ENCODE measurements at places on chromosomes 3 and 15.
A peak's percentile ranks its signal among the peaks of the same experiment; 100 is the strongest.

GRCh38 chr3:69972672-69973071 lies 26.9 kb upstream of the SAMMSON start:
- H3K36me3 ChIP-seq = no peaks in the 10 kb centered on the region
- DNase-seq = no peak
- H3K4me1 ChIP-seq = no peaks in the 10 kb centered on the region
- H3K27me3 ChIP-seq = peaks cover 10% of the 10 kb centered on the region
- no peak overlapping the region for H3K27ac ChIP-seq
- no peak overlapping the region for H3K4me3 ChIP-seq

GRCh38 chr3:15272426-15273196 lies 59.8 kb downstream of the SH3BP5 start:
- H3K4me1 ChIP-seq = peaks cover 87% of the 10 kb centered on the region
- no peak overlapping the region for H3K4me3 ChIP-seq
- peak overlapping the region; percentile 91 for H3K27ac ChIP-seq
- DNase-seq = no peak
- no peaks in the 10 kb centered on the region for H3K27me3 ChIP-seq

GRCh38 chr3:117919621-117920020 lies 1115.0 kb downstream of the IGSF11 start:
- H3K4me3 ChIP-seq = no peak overlapping the region
- H3K36me3 ChIP-seq = no peaks in the 10 kb centered on the region
- no peak for DNase-seq
- no peaks in the 10 kb centered on the region for H3K27me3 ChIP-seq
- no peaks in the 10 kb centered on the region for H3K4me1 ChIP-seq
- no peak overlapping the region for H3K27ac ChIP-seq

GRCh38 chr3:142597906-142598305 lies 1.7 kb downstream of the PLS1 start:
- no peak overlapping the region for H3K27ac ChIP-seq
- H3K27me3 ChIP-seq = no peaks in the 10 kb centered on the region
- DNase-seq = no peak
- peaks cover 30% of the 10 kb centered on the region for H3K4me1 ChIP-seq
- no peak overlapping the region for H3K4me3 ChIP-seq

DNA sequence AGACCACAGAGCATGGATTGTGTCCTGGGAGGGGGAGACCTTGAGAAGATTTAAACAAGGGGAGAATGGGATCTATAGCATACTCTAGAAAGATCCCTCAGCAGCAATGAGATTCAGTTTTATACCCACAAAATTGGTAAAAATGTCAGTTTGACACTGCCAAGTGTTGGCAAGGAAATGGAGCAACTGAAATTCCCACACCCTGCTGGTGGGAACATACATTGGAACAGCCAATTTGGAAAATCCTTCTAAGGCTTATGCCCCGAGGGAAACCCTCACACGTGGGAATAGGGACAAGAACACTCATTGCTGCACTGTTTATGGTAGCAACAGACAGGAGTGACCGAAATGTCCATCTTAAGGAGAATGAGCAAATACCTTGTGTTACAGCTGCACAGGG lies 5.0 kb upstream of the DNAJB8 start:
- H3K27me3 ChIP-seq = peaks cover 1% of the 10 kb centered on the region
- H3K27ac ChIP-seq = no peak overlapping the region
- peaks cover 11% of the 10 kb centered on the region for H3K4me1 ChIP-seq
- DNase-seq = no peak

- H3K27me3 ChIP-seq = peaks cover 63% of the 10 kb centered on the region
- DNase-seq = no peak
- no peak overlapping the region for H3K4me3 ChIP-seq
Observed at GRCh38 chr3:45092132-45093031, 53.8 kb downstream of the CDCP1 start.

GRCh38 chr15:58527573-58528187 lies 95.9 kb downstream of the LIPC start:
- no peak for DNase-seq
- H3K4me1 ChIP-seq = no peaks in the 10 kb centered on the region
- H3K36me3 ChIP-seq = no peaks in the 10 kb centered on the region
- no peak overlapping the region for H3K4me3 ChIP-seq

DNA sequence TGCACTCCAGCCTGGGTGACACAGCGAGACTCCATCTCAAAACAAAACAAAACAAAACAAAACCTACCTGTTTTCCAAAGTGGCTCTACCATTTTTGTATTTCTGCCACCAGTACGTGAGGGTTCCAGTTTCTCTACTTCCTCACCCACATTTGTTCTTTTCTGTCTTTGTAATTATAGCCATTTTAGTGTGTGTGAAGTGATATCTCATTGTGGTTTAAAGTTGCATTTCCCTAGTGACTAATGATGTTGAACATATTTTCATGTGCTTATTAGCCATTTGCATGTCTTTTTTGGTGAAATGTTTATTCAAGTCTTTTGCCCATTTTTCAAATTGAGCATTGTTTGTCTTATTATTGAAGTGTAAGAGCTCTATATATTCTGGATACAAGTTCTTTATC lies 50.7 kb downstream of the TRA2B start:
- H3K4me1 ChIP-seq = no peaks in the 10 kb centered on the region
- no peaks in the 10 kb centered on the region for H3K36me3 ChIP-seq
- H3K27me3 ChIP-seq = peaks cover 4% of the 10 kb centered on the region
- H3K27ac ChIP-seq = no peak overlapping the region

DNA sequence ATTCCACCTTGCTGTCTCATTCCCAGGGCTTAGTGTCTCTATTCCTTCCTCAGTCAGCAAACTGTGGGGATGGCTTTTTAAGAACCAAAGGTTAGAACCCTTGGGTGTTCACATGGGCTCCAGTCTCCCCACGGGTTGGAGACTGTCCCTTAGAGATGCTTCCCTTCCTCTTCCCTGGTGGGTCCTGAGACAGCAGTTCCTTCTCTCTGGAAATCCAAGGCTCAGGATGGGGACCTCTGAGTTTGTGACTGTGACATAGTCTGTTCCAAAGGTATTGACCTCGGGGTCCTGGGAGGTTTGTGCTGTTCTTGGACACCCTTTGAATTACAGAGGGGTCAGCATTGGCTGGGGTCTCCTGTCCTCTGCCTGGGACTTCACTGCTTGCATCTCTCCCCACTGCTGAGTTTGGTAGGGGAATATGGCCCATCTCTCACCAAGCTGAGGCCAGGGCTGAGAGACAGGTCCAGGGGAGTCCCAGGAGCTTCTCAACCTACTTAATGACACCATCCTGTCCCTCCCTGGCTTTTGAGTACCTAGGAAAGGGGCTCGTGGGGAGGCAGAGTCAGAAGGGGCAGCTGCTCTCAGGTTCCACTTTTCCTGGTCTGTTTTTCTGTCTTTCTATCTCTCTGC lies 1.5 kb downstream of the GRM2 start:
- H3K27ac ChIP-seq = no peak overlapping the region
- H3K4me3 ChIP-seq = no peak overlapping the region
- DNase-seq = no peak
- no peaks in the 10 kb centered on the region for H3K27me3 ChIP-seq
- H3K36me3 ChIP-seq = no peaks in the 10 kb centered on the region

DNA sequence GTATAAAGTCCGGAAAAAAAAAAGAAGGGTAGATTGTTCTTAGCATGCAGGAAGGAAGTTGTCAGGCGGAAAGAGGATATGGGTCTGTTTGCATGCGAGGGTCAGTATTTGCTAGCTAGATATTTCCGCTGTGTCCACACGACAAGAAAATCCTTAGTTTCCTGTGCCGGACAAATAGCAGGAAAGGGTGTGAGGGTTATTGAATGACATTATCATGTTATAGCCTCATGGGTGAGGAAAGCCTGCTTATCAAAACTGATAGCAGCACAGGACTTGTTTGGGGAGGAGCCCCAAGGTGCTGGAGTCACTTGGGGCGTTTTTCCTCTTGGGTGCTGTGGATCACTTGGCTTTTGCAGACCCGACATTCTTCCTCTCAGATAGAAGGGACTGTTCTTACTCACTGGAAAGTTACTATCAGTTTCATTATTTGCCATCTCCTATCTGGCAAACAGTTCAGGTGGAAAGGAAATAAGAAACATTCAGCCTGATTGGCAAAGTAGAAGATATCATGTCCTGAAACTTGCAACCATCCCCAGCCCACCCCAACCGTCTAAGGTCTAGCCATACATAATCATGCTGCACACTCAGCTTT lies 127.2 kb upstream of the DPH6 start:
- peaks cover 12% of the 10 kb centered on the region for H3K4me1 ChIP-seq
- no peaks in the 10 kb centered on the region for H3K36me3 ChIP-seq
- peaks cover 2% of the 10 kb centered on the region for H3K27me3 ChIP-seq
- no peak overlapping the region for H3K27ac ChIP-seq

DNA sequence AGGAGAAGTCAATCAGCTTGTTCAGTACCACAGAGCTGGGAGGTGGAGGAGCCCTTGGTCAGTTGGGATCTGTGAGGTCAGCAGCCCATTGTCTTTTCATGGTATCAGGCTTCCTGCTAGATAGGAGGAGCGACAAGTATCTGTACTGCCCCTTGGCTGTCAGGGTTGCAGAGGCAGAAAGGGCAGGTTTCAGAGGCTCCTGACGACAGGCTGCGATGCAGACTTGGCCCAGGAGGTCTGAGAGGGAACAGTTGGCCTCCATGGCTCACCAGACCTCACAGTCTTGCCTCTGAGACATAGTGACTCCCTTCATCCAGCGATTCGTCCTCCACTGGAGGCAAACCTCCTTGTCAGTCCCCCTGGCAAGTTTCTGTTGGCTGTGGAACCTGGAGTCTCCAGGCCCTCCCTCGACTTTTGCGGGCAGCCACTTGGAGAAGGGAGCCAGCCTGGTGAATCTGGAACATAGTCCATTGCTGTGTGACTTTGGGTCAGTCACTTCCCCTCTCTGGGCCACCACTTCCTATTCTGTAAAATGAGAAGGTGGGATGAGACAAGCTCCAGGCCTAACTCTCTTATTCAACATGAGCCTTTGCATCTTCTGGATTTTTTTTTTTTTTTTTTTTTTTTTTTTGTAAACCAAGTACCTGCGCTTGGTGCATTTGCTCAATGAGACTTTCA lies 177.9 kb upstream of the TLE3 start:
- no peak for DNase-seq
- H3K4me3 ChIP-seq = no peak overlapping the region
- H3K27ac ChIP-seq = no peak overlapping the region
- H3K4me1 ChIP-seq = no peaks in the 10 kb centered on the region

DNA sequence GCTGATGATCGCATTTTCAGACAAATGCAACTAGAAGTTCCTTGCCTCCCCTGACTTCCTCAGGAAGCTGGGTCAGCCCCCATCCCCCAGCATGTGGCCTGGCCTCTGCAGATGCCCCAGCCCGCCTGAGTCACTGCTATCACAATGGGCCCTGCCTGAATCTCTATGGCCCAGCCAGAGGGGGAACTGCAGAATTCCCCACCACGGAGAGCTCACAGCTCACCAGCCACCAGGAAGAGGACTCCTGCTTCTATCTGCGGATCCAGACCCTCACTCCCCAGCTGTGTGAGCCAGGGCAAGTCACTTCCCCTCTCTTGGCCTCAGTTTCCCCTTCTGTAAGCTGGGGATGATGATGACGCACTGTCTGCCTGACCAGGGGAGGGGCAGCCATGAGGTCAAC lies 6.9 kb downstream of the PLXND1 start:
- peaks cover 3% of the 10 kb centered on the region for H3K27me3 ChIP-seq
- H3K4me1 ChIP-seq = peaks cover 8% of the 10 kb centered on the region
- no peak overlapping the region for H3K4me3 ChIP-seq
- no peaks in the 10 kb centered on the region for H3K36me3 ChIP-seq
- no peak overlapping the region for H3K27ac ChIP-seq
- DNase-seq = no peak

GRCh38 chr3:181773921-181774320 lies 62.2 kb downstream of the SOX2 start:
- no peak overlapping the region for H3K27ac ChIP-seq
- no peaks in the 10 kb centered on the region for H3K4me1 ChIP-seq
- H3K27me3 ChIP-seq = peaks cover 4% of the 10 kb centered on the region

DNA sequence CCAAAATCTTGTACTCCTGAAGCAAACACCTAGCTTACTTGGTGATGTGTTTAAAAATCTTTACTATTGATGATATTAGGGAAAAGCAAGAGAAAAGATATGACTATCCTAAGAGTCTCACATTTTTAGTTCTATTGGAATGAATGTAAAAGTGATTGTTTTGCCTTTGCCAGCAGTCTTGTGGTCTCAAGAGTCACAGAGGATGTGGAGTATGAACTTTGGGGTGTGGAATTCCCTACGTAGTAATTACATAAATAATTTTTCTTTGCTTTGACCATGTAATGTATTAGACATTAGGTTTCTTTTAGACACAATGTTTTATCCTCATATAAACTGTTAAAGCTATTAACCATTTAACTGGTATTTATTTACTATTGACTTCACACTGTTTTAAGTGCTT lies 387.6 kb downstream of the NAALADL2 start:
- no peak overlapping the region for H3K4me3 ChIP-seq
- H3K4me1 ChIP-seq = no peaks in the 10 kb centered on the region
- no peak overlapping the region for H3K27ac ChIP-seq

- no peaks in the 10 kb centered on the region for H3K4me1 ChIP-seq
- DNase-seq = no peak
- no peaks in the 10 kb centered on the region for H3K27me3 ChIP-seq
- H3K4me3 ChIP-seq = no peak overlapping the region
- H3K27ac ChIP-seq = no peak overlapping the region
Observed at GRCh38 chr3:183782576-183783276, 42.7 kb downstream of the MAP6D1 start.

GRCh38 chr15:63136742-63137141 lies 15.1 kb downstream of the LACTB start:
- no peak overlapping the region for H3K27ac ChIP-seq
- H3K4me1 ChIP-seq = no peaks in the 10 kb centered on the region
- H3K4me3 ChIP-seq = no peak overlapping the region
- DNase-seq = no peak

DNA sequence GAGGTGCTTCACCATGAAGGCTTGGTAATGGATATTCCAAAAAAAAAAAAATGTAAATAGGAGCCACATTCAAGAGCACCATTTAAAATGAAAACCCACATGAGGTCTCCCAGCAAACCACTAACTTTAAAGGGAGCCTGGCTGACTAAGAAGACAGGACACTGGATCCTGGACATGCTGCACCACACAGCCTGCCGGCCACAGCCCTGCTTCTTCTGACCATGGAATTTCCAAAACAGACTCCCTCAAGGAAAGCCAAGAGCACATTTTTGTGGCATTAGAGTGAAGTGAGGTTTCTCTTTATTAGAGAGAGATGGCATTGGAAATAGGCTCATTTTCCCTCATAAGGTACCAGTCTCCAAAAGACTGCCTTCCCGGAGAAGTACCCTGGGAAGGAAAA lies 113.9 kb downstream of the RORA start:
- peaks cover 8% of the 10 kb centered on the region for H3K27me3 ChIP-seq
- no peak for DNase-seq
- H3K4me3 ChIP-seq = no peak overlapping the region

DNA sequence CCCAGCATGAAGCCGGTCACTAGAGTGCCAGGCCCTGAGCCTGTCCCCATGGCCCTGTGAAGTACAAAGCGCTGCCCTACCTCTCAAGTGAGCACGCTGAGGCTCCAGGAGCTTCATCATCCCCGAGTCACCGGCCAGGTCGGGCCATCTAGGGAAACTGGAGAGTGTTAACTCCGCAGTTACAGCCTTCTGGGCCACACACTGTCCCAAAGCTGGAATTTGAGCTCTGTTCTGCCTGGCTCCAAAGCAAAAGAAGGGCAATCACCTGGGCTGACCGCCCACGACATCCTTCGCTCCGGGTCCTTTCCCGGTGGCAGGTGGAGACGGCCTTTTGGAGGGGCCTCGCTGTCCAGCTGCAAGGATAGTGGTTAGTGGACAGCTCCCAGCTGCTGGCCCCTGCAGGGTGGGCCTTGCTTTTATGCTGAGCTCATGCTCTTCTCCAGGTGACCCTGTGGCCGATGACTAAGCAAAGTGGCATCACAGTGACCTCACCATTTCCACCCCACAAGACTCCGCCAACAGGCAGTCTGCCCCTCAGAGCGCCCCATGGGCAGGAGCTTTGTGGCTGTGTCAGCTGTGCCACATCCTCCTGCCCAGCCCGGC lies 3.5 kb upstream of the MUC4 start:
- H3K36me3 ChIP-seq = no peaks in the 10 kb centered on the region
- no peak for DNase-seq
- peaks cover 3% of the 10 kb centered on the region for H3K27me3 ChIP-seq
- no peaks in the 10 kb centered on the region for H3K4me1 ChIP-seq

Data from naive thymus-derived CD8-positive, alpha-beta T cell (primary cell).